ENCODE measurements at places on chromosomes 7 and 10. TPM values are rescaled to one million over a fixed set of nuclear protein-coding genes. Genes with fewer than 3 reads are reported as not detected.
A peak's percentile ranks its signal among the peaks of the same experiment; 100 is the strongest.

- H3K27me3 ChIP-seq = no peaks in the 10 kb centered on the region
- no peak overlapping the region for H3K27ac ChIP-seq
- peaks cover 25% of the 10 kb centered on the region for H3K36me3 ChIP-seq
- DNase-seq = no peak
- H3K4me1 ChIP-seq = peaks cover 13% of the 10 kb centered on the region
Measured at GRCh38 chr7:92058040-92058439, 76.2 kb downstream of the CYP51A1 start.

Gene SPRN
- not detected for total RNA-seq

Gene LIPM
- total RNA-seq = not detected

Gene SPAM1
- not detected for total RNA-seq

Gene SPDYE2B
- total RNA-seq = not detected

Gene FOXP2
- total RNA-seq = 5.1 TPM

Gene CCDC186
- 21.4 TPM for total RNA-seq

GRCh38 chr10:28049286-28049685 is 50.4 kb upstream of the ODAD2 start:
- no peaks in the 10 kb centered on the region for H3K27me3 ChIP-seq
- no peak for DNase-seq
- no peak overlapping the region for H3K4me3 ChIP-seq
- no peaks in the 10 kb centered on the region for H3K4me1 ChIP-seq

Gene CUX1
- total RNA-seq = 118 TPM

GRCh38 chr10:89946106-89946505 is 244.7 kb downstream of the KIF20B start:
- H3K36me3 ChIP-seq = no peaks in the 10 kb centered on the region
- DNase-seq = no peak
- H3K27me3 ChIP-seq = no peaks in the 10 kb centered on the region
- H3K4me3 ChIP-seq = no peak overlapping the region
- H3K27ac ChIP-seq = no peak overlapping the region
- peaks cover 3% of the 10 kb centered on the region for H3K4me1 ChIP-seq

DNA sequence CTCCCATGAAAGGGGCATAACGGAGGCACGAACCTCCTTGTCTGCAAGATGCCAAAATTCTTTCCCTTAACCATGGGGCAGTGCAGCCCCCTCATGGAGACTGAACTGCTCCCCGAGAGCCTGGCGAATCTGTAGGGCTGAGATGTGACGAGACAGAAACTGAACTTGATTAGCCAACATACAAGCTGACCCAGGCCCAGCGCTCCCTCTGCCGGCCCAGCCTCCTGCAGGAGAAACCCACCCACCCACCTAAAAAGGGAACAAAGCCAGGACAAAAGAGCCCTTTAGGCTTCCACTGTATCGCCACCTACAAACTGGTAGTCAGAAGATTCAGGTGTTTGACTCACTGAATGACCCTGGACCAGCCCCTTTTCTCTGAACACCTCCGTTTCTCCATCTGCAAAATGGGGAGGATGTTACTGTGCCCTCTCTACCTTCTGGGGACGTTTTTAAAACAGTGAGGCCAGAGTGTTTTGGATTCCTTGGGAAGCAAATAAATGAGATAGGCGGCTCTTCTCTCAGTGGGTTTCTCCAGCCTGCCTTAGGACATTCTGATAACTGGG is 58.4 kb downstream of the C10orf105 start:
- peaks cover 2% of the 10 kb centered on the region for H3K4me1 ChIP-seq
- no peak overlapping the region for H3K27ac ChIP-seq
- H3K4me3 ChIP-seq = no peak overlapping the region
- no peaks in the 10 kb centered on the region for H3K27me3 ChIP-seq
- DNase-seq = no peak

Gene FANK1
- 2.1 TPM for total RNA-seq

DNA sequence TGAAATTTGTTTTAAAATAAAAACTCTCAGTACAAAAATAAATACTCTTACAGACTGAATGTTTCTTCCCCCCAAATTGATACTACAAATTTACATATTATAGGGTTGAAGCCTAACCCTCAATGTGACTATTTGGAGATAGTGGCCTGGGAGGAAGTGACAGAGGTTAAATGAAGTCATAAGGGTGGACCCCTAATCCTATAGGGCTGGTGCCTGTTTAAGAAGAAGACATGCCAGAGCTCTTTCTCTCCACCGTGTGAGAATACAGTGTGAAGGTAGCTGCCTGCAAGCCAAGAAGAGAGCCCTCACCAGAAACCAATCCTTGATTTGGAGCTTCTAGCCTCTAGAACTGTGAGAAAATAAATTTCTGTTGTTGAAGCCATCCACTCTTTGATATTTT is 67.6 kb downstream of the MCU start:
- no peaks in the 10 kb centered on the region for H3K4me1 ChIP-seq
- no peak overlapping the region for H3K4me3 ChIP-seq
- H3K27ac ChIP-seq = no peak overlapping the region
- no peaks in the 10 kb centered on the region for H3K36me3 ChIP-seq

GRCh38 chr10:88262591-88263234 is 320.4 kb downstream of the RNLS start:
- no peaks in the 10 kb centered on the region for H3K36me3 ChIP-seq
- no peak overlapping the region for H3K27ac ChIP-seq
- no peak overlapping the region for H3K4me3 ChIP-seq

Gene CPN1
- total RNA-seq = not detected

Gene ANKRD30A
- total RNA-seq = not detected

GRCh38 chr10:99682752-99683151 is 23.4 kb downstream of the ENTPD7 start:
- no peaks in the 10 kb centered on the region for H3K27me3 ChIP-seq
- H3K27ac ChIP-seq = no peak overlapping the region
- no peak overlapping the region for H3K4me3 ChIP-seq
- H3K4me1 ChIP-seq = no peaks in the 10 kb centered on the region
- DNase-seq = no peak

GRCh38 chr7:114158854-114159253 is 240.0 kb upstream of the PPP1R3A start:
- DNase-seq = no peak
- H3K27me3 ChIP-seq = no peaks in the 10 kb centered on the region
- no peaks in the 10 kb centered on the region for H3K4me1 ChIP-seq
- H3K27ac ChIP-seq = no peak overlapping the region
- no peaks in the 10 kb centered on the region for H3K36me3 ChIP-seq
- no peak overlapping the region for H3K4me3 ChIP-seq

Gene ANKRD22
- total RNA-seq = not detected

DNA sequence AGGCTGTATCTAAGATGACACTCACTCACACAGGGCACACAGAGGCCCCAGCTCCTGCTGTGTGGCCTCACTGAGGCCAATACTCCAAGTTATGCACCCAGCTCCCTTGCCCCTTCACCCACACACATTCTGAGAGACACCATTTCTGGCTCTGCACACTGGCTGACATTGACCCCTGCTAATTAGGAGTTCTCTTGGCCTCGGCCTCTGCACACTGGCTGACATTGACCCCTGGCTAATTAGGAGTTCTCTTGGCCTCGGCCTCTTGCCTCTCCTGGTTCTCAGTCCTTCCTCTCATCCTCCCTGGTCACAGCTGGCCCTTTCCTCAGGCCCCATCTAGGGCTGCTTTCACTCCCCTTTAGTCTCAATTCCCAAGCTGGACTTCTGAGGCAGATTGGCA is 97.3 kb downstream of the GRID1 start:
- DNase-seq = no peak
- no peaks in the 10 kb centered on the region for H3K4me1 ChIP-seq

Gene GJD4
- total RNA-seq = not detected

DNA sequence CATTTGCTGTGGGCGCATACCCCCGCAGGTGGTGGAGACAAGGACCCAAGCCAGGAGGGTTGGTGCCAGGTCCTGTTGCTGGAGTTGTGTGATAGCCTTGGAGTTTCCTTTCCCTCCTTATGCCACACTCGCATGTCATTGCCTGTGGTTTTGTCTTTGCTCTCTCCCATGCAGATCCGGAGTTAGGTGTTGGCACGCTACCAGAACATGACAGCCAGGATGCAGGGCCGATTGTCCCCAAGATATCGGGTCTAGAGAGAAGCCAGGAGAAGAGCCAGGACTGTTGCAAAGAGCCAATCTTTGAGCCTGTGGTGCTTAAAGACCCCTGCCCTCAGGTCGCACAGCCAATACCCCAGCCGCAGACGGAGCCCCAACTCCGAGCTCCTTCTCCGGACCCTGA is 369.2 kb upstream of the GALNT17 start:
- no peaks in the 10 kb centered on the region for H3K27me3 ChIP-seq
- H3K4me3 ChIP-seq = no peak overlapping the region
- H3K27ac ChIP-seq = no peak overlapping the region

Gene FRMPD2
- total RNA-seq = 0.23 TPM

GRCh38 chr7:118080947-118081346 is 103.0 kb upstream of the LSM8 start:
- no peak overlapping the region for H3K27ac ChIP-seq
- H3K4me3 ChIP-seq = no peak overlapping the region
- DNase-seq = no peak
- H3K27me3 ChIP-seq = no peaks in the 10 kb centered on the region

GRCh38 chr7:1889556-1890181 is 219.6 kb downstream of the ELFN1 start:
- H3K4me1 ChIP-seq = no peaks in the 10 kb centered on the region
- H3K27ac ChIP-seq = no peak overlapping the region

Gene AQP1
- 914 TPM for total RNA-seq

GRCh38 chr10:132746801-132747625 is 38.9 kb downstream of the NKX6-2 start:
- H3K4me3 ChIP-seq = no peak overlapping the region
- no peaks in the 10 kb centered on the region for H3K4me1 ChIP-seq
- DNase-seq = no peak
- no peaks in the 10 kb centered on the region for H3K27me3 ChIP-seq
- peaks cover 36% of the 10 kb centered on the region for H3K36me3 ChIP-seq
- H3K27ac ChIP-seq = no peak overlapping the region

DNA sequence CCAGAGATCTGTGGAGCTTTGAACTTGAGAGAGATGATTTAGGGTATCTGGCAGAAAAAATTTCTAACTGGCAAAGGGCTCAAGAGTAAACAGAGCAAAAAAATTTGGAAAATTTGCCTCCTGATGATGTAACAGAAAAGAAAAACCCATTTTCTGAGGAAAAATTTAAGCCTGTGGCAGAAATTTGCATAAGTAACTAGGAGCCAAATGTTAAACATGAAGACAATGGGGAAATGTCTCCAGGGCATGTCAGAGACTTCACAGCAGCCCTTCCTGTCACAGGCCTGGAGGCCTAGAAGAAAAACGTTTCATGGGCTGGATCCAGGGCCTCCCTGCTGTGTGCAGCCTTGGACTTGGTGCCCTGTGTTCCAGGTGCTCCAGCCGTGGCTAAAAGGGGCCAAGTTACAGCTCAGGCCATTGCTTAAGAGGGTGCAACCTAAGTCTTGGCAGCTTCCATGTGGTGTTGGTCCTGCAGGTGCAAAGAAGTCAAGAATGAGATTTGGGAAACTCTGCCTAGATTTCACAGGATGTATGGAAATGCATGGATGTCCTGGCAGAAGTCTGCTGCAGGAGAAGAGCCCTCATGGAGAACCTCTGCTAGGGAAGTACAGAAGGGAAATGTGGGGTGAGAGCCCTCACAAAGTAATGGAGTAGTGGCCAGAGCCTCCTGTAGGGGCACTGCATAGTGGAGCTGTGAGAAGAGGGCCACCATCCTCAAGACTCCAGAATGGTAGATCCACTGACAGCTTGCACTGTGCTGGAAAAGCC is 8.1 kb downstream of the SEMA3D start:
- no peak for DNase-seq
- no peak overlapping the region for H3K27ac ChIP-seq
- H3K27me3 ChIP-seq = no peaks in the 10 kb centered on the region
- no peaks in the 10 kb centered on the region for H3K36me3 ChIP-seq
- no peaks in the 10 kb centered on the region for H3K4me1 ChIP-seq

Gene FKBP6
- not detected for total RNA-seq

DNA sequence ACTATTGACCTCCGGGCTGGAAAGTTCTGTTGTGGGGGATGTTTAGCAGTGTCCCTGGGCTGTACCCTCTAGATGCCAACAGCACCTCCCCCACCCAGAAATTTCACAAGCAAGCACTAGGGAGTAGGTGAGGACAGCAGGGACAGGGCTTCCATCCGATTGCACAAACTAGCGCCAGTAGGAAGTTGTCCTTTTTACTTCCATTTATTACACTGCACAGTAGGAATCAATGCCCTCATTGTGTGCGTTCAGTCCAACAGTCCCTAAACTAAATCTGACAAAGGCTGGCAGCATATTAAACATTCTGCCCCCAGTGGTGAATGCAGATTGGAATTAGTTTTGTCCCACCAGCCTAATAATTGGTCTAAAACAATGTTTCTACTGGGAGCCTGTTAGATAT is 6.4 kb upstream of the SOSTDC1 start:
- H3K4me1 ChIP-seq = no peaks in the 10 kb centered on the region
- H3K4me3 ChIP-seq = no peak overlapping the region
- DNase-seq = no peak
- H3K27me3 ChIP-seq = no peaks in the 10 kb centered on the region
- H3K36me3 ChIP-seq = no peaks in the 10 kb centered on the region
- no peak overlapping the region for H3K27ac ChIP-seq

DNA sequence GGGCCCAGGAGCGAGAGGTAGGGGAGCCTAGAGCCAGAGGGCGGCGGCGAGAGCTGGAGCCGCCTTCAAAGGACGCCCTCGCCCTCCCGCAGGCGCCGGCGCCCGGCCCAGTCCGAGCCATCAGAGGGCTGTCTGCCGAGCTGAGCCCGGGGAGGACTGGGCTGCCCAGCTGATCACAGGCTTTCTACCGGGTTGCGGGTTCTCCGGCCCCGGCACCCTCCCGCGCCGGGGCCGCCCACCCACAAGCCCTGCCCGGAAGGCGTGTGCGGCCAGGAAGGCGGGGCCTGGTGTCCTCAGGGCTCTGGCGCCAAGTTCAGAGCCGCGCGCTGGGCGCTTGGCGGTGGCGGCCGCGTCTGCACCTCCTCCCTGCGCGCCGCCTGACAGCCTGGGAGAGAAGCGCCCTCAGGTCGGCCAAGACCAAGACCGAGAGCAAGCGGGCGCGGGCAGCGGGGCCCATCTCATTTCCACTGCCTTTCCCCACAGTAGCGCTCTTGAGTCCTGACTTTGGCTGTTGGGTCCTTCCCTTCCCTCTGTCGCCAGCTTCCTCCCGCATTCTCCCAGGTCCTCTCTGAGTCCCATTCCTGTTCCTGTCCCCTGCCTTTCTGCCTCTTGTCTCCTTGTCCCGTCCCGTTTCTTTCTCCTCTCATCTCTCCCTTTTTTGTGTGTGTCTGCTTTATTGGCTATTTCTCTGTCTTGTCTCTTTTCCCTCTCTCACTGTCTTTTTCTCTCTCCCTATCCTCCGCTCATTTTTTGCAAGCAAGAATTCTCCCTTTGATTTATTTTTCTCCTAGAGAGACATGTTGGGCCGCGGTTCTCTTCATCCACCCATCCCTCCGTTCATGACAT is 60.6 kb upstream of the MSMB start:
- H3K27ac ChIP-seq = no peak overlapping the region
- H3K4me3 ChIP-seq = peak overlapping the region; percentile 59
- no peaks in the 10 kb centered on the region for H3K27me3 ChIP-seq
- DNase-seq = peak; percentile 91
- no peaks in the 10 kb centered on the region for H3K36me3 ChIP-seq
- H3K4me1 ChIP-seq = peaks cover 11% of the 10 kb centered on the region

Gene BLNK
- 7.1 TPM for total RNA-seq
